ENCODE measurements at places on chromosomes 6 and 20.

DNA sequence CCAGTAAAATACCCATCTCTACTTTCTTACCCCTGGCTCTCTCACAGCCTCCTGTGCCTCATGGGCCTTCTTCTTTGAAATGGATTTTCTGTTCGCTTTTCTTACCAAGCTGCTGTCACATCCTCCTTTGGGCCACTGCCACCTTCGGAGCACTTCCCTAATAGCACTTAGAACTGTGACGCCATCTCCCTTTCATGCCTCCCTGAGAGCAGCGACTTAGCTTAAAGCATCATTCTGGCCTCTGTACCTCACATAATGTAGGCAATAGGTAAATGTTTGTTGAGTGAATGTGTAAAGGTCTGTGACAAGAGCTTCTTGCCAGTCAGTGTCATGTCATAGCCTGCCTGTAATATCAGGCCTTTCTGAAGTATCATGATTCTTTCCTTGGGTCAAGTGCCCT is 78.8 kb downstream of the ADGRG6 start:
- DNase-seq: no peak

DNA sequence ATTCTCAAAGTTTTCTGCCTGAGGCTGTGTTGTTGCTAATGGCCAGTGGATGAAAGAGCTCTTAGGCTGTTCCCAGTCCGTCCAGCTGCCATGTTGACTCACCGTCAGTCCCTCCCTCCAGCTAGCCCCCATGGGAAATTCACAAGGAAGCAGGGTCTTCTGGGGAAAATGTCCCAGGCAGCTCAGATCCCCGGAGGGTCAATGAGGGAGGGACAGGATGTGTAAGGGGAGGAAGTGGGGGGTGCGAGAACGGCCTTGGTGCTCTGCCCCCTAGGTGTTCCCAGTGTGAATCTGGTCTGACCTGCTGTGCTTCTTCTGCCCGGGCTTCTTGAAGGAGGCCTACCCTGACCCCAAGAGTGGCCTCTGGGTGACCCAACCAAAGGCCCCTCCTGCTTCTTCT is 65.9 kb downstream of the CEBPB start:
- no peak for DNase-seq

GRCh38 chr20:21513181-21513663 is 642 bp downstream of the NKX2-2 start:
- DNase-seq: no peak

DNA sequence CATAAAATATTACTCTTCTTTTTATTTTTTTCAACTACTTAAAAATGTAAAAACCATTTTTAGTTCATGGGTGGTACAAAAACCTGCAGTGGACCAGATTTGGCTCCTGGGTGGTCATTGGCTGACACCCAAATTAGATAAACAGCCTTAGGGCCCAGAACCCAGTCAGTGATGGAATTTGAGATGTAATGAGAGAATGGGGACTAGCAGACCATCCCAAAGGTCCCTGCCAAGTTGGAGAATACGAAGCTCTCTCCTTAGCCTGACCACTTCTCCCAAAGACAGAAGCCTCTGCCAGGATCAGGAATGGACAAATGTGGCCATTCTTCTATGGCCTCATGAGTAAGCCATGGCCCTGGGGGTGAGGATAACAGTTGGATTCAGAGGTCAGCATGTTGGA is 194.7 kb downstream of the NFATC2 start:
- no peak for DNase-seq

GRCh38 chr20:55103188-55103587 is 627.8 kb downstream of the DOK5 start:
- DNase-seq: no peak

GRCh38 chr6:136618086-136618485 is 67.9 kb upstream of the MAP7 start:
- no peak for DNase-seq

DNA sequence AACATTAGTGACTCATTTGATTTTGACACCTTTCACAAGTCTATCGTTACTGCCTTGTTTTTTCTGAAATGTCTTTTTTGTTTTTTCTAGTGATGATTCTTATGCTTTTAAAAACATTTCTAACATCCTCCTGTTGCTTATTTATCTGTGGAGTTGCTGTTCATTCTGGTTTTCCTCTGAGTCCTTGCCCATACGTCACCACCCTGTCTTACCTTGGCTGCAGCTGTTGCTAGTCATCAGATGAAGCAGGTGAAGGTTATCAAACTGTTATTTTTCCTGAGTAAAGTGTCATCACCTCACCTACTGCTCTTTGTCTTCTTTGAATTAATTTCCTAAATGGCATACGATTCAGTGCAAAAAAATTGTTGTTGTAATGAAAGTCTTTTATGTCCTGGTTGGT is 376.6 kb downstream of the GRIK2 start:
- no peak for DNase-seq

GRCh38 chr6:111015389-111016124 is 33.7 kb downstream of the RPF2 start:
- no peak for DNase-seq

- no peak for DNase-seq
Measured at GRCh38 chr6:6811128-6812009, 222.8 kb downstream of the LY86 start.

GRCh38 chr6:151008425-151008824 is 142.9 kb downstream of the MTHFD1L start:
- DNase-seq: no peak

DNA sequence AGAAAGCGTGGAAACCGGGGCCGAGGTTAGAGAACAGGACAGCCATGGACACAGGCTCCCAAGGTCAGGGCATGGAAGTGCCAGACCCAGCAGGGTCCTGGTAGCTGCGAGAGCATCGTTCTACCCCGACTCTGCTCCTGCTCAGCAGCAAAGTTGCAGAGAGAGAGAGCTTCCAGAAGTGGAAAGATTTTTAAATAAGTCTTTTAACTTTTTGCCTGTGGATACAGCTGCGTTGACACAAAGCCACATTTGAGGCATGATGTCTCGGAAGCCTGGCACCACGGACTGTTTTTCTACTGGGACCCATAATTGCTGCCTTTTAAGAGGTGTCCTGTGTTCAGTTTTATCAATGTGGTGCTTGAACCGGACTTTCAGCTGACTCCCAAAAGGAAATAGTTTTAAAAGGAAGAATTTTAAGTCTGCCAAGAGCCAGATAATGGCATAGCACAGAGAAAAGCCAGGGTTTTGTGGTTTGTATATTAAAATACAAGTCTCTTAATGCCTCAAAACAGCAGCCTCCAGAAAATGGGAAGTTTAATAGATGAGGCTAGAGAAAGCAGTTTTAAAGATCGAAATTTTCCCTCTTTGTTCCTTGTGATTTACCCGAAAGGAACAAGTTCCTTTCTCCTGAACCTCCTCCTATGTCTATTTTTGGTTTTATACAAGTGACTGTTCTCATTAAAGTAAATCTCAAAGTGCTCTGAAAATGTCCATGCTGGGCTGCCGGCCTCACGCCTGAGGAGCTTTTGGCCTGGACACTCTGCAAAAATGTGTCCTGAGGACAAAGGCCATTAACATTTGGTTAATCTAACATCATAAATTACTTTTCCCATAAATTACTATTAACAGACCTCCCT is 91.5 kb downstream of the RIN2 start:
- no peak for DNase-seq

DNA sequence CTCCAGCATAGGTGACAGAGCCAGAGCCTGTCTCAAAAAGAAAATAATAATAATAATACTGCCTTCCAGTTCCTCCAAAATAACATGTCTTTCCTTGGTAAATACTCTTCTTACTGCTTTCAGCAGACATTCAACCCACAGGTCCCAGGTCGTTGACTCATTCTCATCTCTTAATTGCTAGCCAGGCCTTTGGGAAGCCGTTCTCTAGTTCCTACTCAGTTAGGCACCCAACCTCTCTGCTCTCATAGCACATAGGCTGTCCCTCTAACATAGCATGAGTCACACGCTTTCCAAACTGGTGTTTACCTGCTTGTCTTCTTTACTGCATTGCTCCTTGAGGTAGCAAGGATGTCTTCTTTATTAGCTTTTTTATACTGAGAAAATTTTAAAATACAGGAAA is 98.8 kb downstream of the LAMA2 start:
- DNase-seq: no peak

- no peak for DNase-seq
Measured at GRCh38 chr6:93344333-93344835, 75.0 kb downstream of the EPHA7 start.

GRCh38 chr20:36720510-36720909 is 25.4 kb downstream of the NDRG3 start:
- no peak for DNase-seq

- no peak for DNase-seq
Measured at GRCh38 chr6:136873748-136874147, 48.4 kb upstream of the SLC35D3 start.

DNA sequence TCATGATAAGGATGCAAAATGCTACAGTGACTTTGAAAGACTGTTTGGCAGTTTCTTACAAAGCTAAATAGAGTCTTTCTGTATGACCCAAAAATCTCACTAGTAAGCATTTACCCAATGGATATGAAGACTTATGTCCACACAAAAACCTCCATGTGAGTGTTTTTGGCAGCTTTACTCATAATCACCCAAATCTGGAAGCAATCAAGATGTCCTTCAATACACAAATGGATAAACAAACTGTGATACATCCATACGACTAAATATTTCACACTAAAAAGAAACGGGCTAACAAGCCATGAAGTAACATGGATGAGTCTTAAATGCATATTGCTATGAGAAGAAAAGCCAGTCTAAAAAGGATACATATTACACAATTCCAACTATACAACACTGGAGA is 117.2 kb downstream of the PDE10A start:
- no peak for DNase-seq

GRCh38 chr20:21022925-21023324 is 83.2 kb downstream of the LINC00237 start:
- DNase-seq: no peak

DNA sequence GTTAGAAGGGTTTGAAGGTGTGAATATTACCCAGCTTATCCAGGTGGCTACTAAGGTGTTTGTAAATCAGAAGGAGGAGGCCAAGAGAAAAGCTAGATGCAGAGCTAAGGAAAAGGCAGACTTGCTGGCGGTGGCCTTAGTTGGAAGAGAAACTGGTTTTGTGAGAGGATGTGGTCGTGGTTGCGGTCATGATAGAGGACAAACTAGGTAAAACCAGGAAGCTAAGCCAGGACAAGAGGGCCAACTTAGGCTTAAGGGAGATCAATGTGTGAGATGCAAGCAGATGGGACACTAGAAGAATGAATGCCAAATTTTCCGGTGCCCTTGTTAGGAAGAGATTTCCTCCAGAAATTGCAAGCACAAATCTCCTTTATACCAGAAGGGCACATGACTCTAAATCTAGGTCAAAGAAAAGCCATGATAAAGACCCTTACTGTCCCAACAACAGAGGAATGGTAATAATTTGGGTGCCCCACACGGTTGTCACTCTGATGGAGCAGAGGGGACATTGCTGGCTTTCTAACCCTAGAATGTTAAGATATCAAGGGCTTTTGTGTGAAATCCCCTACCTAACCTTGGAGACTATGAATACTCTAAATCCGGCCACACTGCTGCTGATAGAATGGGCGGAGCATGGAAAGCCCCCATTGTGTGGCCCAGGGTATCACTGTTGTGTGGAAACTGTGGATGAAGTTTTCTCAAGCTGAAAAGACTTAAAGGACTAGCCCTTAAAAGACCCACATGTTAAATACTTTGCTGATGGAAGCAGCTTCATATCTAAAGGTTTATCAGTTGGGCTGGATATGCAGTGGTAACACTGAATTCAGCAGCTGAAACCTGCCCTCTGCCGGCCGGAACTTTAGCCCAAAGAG is 7.8 kb downstream of the IL22RA2 start:
- no peak for DNase-seq

DNA sequence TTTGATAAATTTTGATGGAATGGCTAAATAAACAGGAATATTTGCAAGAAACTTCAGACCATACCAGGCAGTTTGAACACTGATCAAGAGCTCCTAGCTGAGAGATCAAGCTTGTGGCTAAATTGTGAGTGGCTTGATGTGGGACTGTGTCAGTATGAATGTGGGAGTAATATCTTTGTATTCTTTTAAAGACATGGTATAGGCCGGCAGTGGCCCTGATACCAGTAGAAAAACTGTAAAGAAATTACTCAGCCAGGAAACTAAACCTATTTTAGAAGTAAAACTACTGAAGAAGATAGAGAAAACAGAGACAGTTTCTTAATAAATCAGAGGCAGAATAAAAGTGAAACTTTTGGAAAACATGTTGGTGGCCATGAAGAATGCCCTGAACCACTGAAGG is 608.4 kb upstream of the SYNCRIP start:
- DNase-seq: no peak

DNA sequence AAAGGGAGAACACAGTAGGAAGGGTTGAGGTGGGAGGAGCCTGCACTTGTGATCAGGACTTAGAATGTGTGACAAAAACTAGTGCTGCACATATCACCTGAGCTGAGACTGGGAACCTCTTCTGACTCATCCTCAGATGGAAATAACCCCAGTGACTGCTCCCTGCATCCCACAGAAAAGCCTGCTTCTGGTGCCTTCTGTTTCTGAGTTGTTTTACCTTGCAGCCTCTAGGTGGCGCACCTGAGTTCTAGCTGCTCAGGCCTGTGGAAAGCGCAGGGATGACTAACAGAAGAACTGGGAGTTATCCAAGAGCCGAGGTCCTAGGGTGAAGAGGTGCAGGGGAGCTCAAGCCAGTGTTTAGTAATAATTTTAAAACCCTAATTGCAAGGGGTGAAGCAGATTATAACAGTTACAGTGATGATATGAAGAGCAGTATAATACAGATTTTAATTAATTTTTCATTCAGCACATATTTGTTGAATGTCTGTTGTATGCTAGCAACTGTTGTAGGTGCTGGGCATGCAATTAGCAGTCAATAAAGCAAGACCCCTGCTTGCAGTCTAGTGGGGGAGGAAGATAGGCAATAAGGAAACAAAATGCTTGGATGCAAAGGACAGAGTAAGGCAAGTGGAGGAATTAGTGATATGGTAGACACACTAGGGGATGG is 302.5 kb downstream of the DHX35 start:
- DNase-seq: peak; percentile 76

DNA sequence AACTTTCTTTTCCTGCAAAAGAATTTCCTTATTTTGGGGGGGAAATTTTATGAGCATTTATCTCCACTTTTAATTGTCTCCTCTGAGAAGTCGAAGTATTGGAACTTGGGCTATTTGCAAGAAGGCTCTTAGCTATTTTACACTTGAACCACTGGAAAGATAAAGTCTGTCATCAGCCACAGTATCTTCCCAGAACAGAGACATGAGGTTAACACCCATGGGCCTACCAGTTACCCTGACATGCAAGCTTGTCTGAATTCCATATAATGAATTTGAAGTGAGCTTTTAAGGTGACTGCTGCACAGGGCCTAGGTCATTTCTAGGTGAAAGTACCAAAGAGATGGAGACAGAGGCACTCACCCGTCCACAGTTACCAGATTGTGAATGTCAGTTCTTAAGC is 193.1 kb downstream of the SIM1 start:
- DNase-seq: no peak

Data from mesothelial cell of epicardium (in vitro differentiated cells).